ENCODE measurements at places on chromosomes 1 and 21. TPM values are rescaled to one million over a fixed set of nuclear protein-coding genes. Genes with fewer than 3 reads are reported as not detected.
A peak's percentile ranks its signal among the peaks of the same experiment; 100 is the strongest.

Gene THEM5
- total RNA-seq = not detected

Gene ROR1
- total RNA-seq = 6.7 TPM

Gene KIF2C
- total RNA-seq = 12.9 TPM

Gene RCAN1
- 9.1 TPM for total RNA-seq

Gene SPRR2B
- not detected for total RNA-seq

Gene LCE1A
- not detected for total RNA-seq

Gene CACNA1S
- total RNA-seq = 0.08 TPM

Gene KRTAP19-1
- total RNA-seq = not detected

Gene C8B
- total RNA-seq = not detected

Gene PALMD
- total RNA-seq = 1.9 TPM

DNA sequence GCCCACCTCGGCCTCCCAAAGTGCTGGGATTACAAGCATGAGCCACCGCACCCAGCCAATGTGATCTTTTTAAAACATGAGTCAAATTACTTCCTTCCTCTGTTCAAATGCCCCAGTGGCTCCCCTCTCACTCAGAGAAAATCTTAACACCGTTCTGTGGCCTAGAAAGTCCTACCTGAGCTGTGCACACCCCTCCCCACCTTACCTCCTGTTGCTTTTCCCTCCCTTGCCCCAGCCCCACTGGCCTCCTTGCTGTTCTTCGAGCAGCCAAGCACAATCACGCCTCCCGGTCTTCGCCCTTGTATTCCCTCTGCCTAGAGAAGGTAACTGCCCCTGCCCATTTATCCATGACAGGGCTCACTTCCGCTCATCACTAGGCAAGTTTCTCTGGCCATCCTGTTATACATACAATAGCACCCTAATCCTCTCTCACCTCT lies 62.6 kb upstream of the RPL11 start:
- DNase-seq = no peak

GRCh38 chr1:118128761-118129160 lies 56.3 kb downstream of the SPAG17 start:
- DNase-seq = no peak

GRCh38 chr1:2861988-2862813 lies 60.7 kb upstream of the TTC34 start:
- DNase-seq = no peak

- DNase-seq = no peak
These were observed 6.9 kb upstream of the MX1 start for GRCh38 chr21:41418956-41419680.

- DNase-seq = peak; percentile 40
These were observed 53.1 kb upstream of the HMCN1 start for GRCh38 chr1:185681034-185681633.

- no peak for DNase-seq
These were observed 41.1 kb upstream of the MTR start for GRCh38 chr1:236753964-236754363.

DNA sequence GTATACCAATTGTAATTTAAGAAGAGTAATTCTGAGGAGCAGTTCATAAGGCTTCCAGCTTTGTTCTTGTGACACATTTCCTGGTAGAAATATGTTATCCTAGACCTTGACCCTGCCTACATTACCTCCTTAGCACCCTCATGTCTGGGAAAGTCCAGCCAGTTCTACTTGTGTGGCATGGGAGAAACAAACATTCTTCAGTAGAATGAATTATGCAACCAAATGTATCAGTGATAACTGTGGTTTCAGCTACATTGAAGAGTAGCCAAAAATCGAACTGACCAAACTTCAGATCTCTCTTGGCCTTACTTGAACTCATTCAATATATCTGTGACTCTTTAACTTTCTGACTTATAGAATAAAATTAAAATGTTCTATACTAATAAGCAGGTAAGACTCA lies 308.1 kb upstream of the LYPLAL1 start:
- DNase-seq = no peak

GRCh38 chr1:200741551-200742207 lies 3.0 kb downstream of the CAMSAP2 start:
- no peak for DNase-seq

DNA sequence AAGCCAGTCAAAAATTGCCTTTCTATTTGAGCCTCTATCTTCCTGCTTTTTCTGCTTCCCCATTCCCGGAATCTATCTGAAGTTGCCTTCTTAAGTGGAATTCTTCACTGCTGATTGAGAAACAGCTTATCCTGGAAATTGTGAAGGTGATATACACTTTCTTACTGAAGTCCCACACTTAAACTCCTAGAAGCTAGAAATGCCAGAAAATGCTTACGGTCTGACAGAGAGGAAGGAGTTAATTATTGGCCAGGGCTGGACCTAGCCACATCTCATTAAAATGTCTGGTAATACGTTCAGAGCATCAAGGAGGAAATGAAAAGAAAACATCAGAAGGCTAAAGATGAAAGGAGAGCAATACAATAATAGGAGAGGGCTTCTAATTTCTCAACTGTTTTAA lies 292.5 kb upstream of the SNX7 start:
- no peak for DNase-seq

GRCh38 chr1:246632281-246633168 lies 66.3 kb downstream of the CNST start:
- no peak for DNase-seq

- DNase-seq = no peak
These were observed 12.7 kb upstream of the AIM2 start for GRCh38 chr1:159089184-159089791.

DNA sequence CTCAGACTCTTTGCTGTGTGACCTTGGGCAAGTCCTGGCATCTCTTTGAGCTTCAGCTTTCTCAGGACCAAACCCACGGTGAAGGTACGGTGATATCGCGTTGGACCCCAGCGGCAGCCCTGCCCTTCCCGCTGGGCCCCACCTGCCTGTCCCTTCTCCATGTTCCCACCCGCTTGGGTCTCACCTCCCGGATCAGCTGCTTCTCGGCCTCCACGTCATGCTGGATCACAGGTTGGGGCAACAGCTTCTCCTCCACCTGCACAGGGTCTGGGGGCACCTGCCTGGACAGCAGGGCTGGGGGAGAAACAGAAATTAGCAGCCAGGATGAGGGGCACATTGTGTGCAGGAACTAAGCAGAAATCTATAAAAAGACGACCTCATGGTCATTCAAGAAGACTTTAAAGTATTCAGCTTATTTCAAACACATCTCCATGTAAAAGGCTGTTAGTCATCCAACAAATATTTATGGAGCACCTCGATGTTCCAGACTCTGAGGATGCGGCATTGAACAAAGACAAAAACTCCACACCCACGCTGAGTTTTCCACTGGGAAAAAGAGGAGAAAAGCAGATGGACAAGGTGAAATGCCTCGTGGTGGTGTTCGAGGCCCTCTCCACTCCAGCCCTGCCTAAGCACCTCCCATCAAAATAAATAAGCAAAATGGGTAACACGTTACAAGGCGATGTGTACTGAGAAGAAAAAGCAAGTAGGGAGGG lies 19.5 kb downstream of the KIF17 start:
- DNase-seq = no peak

- DNase-seq = no peak
These were observed 178.7 kb downstream of the DNM3 start for GRCh38 chr1:172019976-172020375.

DNA sequence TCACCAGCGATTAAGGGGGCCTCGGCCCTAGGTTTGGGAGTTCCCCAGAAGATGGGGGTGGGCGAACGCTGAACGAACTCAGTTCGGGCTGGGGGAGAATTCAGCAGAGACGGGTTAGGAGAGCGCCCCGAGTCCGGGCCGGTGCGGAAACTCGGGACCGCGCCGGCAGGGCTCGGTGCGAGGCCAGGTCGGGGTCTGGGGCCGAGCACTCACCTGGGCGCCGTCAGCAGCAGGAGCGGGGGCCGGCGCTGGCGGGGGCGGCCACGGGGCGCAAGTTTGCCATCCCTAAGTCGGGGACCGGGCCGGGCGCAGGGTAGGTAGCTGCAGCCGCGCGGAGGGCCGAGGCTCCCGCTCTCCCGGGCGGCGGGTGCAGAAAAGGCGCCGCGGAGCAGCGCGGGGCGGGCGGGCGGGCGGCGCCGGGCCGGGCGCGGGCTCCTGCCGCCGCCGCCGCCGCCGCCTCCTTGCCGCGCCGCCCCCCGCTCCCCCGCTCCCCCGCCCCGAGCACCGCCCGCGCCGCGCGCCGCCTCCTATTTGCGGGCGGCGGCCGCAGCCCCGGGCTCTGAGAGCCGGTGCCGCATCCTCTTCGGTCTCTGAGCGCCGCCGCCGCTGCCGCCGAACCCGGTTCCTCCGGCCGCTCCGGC lies 349 bp downstream of the ADGRB2 start:
- no peak for DNase-seq

DNA sequence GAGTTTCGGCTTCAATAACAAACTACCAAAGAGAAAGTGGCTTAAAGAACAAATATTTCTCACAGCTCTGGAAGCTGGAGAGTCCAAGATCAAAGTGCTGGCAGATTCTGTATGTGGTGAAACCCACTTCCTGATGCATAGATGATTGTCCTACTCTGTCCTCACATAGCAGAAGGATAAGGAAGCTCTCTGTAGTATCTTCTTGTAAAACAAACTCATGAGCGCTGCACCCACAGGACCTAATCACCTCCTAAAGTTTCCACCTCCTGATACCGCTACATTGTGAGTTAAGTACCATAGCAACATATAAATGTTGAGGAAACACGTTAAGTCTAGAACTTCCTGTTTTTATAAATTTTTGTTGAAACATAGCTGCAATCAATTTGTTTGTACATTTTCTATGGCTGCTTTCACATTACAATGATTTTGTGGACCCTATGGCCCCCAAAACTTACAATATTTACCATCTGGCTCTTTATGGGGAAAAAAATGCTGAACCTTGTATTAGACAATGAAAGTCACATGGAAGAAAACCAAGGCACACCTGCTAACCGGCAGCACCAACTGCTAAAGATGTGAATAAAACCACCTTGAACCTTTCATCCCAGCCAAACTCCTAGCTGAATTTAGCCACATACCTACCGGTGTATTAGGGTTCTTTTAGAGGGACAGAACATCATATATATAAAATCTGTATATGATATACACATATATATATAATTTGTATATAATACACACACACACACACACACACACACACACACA lies 1423.4 kb downstream of the NCAM2 start:
- DNase-seq = no peak

- no peak for DNase-seq
These were observed 102.6 kb downstream of the GALNT2 start for GRCh38 chr1:230169454-230170152.

GRCh38 chr1:204254031-204254661 lies 40.4 kb upstream of the GOLT1A start:
- DNase-seq = no peak

DNA sequence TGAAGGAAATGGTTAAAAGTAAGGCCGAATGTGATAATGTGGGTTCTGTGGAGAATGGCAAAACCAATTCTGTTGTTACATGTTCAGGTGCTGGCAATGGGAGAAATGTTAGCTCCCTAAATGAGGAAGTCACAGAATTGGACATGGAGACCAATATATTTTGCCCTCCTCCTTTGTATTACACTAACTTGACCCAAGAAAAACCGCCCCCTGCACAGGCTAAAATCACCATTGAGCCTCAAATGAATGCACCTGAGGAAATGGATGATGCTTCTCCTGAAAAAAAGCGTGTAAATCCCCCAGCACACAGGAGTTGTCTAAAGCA lies 932 bp downstream of the MAP10 start:
- no peak for DNase-seq

DNA sequence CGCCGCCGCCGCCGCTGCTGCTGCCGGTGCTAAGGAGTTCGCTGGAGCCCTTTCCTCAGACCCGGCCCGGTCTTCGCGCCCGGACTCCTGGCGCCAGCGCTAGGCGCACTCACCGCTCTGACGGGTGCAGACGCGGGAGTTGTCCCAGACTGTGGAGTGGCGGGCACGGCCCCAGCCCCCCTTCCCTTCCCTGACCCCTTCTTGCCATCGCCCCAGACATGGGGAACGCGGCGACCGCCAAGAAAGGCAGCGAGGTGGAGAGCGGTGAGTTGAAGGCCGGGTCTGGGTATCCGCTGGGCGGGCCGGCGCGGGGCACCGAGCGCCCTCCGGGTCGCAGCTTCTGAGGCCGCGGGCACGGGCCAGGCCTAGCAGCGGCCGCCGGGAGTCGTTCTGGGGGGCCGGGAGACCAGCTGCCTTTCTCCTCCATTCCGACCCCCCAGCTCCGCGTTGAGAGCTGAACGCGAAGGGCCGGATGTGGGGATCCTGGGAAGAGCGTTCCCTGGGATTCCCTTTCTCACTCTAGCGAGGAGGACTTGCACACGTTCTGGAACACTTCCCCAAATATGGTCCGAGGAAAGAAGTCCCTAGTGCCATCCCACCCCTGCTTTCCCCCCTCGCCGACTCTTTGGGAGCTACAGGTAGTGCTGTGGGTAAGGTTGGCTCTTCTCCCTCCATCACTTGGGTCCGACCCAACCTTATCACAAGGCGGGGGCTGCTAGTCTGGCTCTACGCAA lies 65.8 kb upstream of the PRKACB start:
- peak; percentile 28 for DNase-seq

DNA sequence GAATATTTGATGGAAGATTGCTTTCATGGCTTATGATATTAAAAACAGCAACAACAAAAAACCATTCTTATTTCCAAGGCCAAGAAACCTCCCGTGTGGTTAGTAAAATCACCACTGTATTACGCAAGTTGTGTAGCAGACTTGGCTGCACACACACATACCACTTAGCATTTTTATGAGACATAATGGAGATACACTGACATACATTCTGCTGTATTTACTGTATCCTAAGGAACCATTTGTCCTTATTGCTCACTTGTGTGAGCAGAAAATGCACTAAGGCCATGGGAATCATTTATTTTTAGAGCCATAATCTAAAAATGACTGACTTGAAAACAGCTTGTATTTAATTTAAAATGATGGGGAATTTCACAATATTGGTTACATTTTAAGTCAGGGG lies 584 bp upstream of the C1orf141 start:
- no peak for DNase-seq

DNA sequence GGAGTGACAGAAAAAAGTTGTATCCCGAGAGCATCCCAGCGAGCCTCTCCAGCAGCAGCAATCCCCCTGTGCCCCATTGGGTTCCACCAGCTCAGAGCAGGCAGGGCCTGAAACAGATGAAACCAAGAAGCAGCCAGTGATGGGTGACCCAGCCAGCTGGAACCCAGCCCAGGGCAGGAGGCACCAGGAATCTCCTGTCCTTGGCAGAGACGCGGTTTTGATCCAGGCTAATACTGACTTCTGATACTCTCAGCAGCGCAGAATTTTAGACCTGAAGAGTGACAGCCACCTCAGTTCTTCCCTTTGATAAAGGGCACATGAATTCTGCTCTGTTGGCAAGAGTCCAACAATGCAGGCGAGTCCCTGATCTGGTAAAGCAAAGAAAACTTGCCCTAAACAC lies 11.4 kb upstream of the OLIG1 start:
- DNase-seq = no peak

DNA sequence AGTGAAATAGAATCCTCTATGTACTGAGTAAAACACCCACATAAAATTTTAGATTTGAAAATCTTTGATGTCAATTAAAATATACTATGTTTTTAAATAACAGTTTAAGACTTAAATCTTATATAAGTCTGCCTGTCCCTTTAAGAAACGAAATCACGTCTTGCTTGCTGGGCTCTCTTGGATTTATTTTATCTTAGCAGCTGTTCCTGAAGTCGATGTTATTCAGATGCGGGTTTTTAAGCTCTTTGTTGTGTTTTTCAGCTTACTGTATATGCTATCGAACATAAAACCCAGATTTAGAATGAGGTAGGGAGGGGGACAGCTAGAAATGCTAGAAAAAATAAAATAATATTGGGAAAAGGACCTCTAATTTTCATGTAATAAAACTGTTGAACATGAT lies 11.1 kb upstream of the SSX2IP start:
- no peak for DNase-seq
